Stimulated activated CD4-positive, alpha-beta T cell treated with anti-CD3 and anti-CD28 coated beads, TNF-alpha, amount 100 ng/mL, for 1 hour (primary cell): ENCODE measurements at places on chromosomes 2 and 18.

GRCh38 chr2:60391649-60392375 lies 161.6 kb downstream of the BCL11A start:
- no peak for DNase-seq

DNA sequence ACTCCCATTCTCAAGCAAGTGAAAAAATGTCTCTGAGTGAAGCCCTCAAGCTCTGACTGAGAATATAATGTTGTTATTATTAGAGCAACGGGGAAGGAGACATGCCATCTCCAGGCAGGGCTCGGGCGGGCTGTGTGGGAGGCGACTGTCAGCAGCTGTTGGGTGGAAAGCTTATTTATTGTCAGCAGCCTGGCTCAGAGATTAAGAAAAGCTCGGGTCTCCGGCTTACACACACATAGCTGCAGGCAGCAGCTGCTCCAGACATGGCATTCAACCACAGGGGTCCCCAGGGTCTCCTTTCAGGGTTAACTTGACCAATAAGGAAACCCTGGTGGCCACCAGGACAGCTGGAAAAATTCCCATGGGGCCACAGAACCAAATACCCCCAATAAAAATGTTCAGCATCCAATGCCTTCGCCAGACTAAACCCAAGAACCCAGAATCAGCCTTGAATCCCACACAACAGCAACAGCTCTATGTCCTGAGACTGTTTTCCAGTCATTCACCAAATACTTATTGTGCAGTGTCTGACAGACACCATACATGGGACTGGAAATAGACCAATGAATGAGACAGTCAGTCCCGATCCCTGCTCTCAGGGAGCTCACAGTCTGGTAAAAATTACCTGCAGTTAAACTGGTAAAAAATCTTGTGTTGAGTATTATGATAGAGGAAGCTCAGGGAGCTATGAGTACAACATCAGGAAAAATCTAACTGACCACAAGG lies 70.5 kb upstream of the RTN4 start:
- no peak for DNase-seq

- no peak for DNase-seq
Observed at GRCh38 chr2:85935746-85936208, 47.0 kb upstream of the ST3GAL5 start.

- DNase-seq: no peak
Observed at GRCh38 chr18:23101861-23102432, 33.3 kb upstream of the CABLES1 start.

- no peak for DNase-seq
Observed at GRCh38 chr2:10581990-10582389, 107.8 kb downstream of the NOL10 start.
